ENCODE measurements at places on chromosomes 2 and 18. TPM values are rescaled to one million over a fixed set of nuclear protein-coding genes. Genes with fewer than 3 reads are reported as not detected.

C2orf15 gene
- total RNA-seq = 2.8 TPM

DNA sequence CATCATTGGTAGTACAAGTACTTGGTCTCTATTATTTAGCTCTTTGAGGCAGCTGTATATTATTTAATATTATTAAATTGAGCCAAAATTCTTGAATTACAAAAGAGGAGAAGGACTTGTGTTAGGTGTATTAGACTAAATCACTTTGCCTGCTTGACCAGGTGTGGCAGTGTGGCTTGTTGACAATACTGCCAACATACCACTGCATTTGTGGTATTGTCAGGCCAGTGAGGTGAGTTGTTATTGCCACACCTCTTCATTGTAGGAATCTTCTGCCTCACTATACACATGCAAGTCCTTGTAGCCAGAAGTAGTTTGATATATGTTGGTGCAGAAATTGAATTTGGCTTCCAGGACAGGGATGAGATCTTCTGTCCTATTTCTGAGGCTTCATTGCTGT, 40.5 kb downstream of the CYP20A1 start:
- no peak for DNase-seq

SERPINB4 gene
- not detected for total RNA-seq

DNA sequence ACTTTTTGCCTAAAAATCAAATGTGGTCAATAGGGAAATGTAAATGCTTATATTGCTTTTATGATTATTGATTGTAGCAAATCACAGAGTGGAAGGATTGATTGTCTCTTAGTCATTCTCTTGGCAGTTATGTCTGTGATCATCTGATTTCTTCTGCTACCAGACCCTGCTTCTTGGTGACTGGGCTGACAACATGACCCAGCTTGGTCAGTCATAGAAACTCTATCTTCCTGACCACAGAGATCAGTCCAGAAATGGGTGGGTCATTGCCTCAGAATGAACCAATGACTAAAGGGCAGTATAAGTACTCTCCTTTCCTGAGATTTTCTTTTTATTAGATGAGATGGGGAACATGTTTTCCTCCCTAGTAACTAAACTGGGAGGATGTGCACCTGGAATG, 87.6 kb downstream of the MAIP1 start:
- no peak for DNase-seq

- no peak for DNase-seq
These were observed 6.6 kb downstream of the HPCAL1 start for GRCh38 chr2:10309286-10309685.

GRCh38 chr2:33839791-33840190, 240.7 kb upstream of the FAM98A start:
- DNase-seq = no peak

SERPINB11 gene
- not detected for total RNA-seq

GRCh38 chr2:1910021-1910420, 165.7 kb upstream of the PXDN start:
- DNase-seq = no peak

GRCh38 chr2:239302808-239303557, 97.8 kb downstream of the HDAC4 start:
- no peak for DNase-seq

FEV gene
- total RNA-seq = not detected

DNA sequence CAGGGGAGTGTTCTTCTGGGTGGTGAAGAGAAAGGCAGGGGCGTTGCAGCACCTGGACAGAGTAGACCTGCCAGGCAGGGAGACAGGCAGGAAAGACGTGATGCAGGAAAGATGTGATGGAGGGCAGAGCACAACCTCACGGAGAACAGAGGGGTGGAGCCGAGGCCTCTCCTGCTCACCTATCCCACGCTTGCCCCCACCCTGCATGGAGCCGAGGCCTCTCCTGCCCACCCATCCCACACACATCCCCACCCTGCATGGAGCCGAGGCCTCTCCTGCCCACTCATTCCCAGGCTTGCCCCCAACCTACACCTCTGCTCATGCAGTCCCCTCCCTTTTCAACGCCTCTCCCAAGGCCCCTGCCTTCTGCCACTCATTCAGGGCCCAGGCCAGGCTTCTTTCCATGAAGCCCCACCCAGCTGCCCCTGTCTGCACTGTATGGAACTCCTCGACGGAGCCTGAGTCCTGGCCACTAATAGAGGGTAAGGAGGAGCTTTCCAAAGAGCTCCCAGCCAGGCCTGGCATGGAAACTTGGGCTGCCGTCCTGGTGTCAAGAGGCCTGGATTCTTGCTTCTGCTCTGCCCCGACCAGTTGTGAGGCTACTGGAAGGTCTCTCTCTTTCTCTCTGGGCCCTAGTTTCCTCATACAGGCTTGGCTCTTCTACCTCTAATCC, 32.0 kb upstream of the LOXHD1 start:
- no peak for DNase-seq

DNA sequence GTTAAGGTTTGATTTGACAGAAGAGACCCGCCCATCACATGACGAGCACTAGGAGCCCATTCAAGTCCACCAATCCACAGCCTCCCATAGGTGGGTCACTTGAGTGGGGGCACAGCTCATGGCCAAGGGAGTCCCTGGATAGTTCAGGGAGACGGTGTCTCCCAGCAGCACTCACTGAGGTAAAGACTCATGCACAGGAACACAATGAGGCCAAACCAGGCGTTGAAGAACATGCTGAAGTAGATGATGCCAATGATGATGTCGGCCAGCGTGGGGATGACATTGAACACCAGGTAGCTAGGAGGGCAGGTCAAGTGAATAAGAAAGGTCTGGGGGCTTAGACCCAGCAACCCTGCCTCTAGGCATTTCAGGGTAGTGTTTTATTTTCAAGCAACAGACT, 4.0 kb downstream of the ABCB6 start:
- DNase-seq = no peak

DNA sequence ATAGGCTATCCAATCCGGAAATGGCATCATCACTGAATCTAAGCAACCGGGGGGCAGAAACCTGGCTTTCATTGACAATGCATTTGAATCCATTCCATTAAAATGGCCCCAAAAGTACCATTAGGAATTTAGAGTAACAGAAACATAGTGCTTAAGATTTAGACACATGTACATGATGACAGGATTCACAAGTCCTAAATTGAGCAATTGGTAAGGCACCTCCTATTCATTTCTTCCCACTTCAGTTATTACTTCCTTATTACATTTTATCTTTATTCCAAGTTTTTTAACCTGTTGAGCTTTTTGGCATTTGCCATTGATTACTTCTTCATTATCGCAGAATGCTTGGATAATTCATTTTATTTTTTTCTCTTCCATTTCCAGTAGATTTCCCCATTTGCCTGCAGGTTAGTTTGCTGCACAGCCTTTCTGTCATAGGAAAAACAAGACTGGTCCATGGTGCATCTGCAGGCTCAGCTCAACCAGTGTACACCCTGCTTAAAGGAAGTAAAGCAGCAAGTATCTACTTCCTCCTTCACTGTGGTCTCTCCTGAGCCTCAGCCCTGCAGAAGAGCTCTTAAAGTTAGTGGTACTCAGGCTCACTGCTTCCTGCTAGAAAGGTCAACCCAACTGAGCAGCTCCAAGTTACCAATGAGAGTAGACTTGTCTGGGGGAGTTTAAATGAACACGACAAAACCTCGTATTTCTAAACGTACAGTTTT, 89.2 kb downstream of the DOCK10 start:
- DNase-seq = peak; percentile 34

OXER1 gene
- not detected for total RNA-seq

MATN3 gene
- total RNA-seq = not detected

DNA sequence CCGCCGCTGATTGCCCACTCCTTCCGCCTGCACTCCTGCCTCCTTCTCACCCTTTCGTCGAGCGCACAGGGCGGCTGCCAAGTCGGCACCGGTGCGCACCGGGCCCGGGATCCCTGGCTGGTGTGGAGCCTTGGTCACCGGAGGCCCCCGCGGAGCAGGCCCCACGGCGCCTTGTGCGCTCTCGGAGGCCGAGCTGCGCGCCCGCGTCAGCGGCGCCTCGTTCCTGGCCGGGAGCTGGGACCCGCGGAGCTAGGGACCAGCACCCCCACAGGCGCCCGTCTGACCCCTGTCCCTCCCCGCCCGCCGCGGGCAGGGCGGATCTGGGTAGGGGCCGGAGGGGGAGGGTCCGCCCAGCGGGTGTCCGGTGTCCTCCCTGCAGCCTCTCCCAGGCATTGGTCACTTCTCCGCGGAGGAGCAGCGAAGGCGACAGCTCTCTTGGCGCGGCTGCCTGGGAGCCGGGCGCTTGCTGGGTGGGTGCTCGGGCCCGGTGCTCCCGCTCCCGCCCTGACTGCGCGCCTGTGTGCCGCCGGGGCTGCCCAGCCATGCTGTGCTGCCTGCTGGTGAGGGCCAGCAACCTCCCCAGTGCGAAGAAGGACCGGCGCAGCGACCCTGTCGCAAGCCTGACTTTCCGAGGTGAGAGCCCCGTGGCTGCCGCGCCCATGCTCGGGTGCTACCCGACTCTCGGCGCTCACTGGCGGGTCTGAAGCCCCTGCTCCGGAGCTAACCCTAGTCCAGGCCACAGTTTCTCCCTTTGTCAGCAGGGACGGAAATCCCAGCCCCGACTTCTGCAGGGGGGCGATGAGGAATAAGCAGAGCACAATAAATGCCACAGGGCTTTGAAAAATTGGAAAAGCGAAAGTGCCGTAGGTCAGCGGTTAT, 13.2 kb downstream of the DYSF start:
- DNase-seq = no peak

GRCh38 chr18:10271481-10271880, 183.0 kb upstream of the APCDD1 start:
- no peak for DNase-seq

GDF7 gene
- 0.05 TPM for total RNA-seq

KLF7 gene
- 90.1 TPM for total RNA-seq

DNA sequence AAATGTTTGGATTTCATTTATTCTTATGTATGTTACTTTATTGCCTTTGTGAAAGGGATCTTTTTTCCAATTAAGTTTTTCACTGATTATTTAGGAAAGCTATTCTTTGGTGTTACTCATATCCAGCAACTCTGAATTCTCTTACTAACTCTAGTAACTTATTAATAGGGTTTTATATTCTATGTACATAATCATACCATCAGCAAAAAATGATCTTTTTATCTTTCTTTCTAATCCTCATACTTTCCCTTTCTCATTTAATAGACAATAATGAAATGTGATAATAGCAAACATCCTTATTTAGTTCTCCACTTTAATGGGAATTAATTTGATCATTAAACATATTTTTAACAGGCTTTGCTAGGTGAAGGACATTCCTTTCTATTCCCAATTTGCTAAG, 12.3 kb upstream of the CDKL4 start:
- DNase-seq = no peak

DNA sequence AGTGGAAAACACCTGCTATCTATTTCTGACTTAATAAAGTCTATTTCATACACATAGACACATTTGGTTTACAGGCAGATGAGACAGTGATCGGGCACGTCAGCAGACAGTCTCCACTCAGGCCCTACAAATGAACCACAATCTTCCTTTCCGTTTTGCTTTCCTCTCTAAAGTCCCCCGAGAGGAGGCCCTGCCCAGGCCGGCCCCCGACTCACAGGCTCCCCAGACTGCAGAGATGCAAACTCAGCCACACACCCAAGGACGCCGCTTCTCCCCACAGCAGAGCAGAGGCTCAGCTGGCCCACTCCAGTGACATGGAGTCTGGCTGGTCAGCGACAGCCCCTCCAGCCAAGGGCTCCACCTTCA, 9.3 kb upstream of the MTERF4 start:
- DNase-seq = no peak

DNA sequence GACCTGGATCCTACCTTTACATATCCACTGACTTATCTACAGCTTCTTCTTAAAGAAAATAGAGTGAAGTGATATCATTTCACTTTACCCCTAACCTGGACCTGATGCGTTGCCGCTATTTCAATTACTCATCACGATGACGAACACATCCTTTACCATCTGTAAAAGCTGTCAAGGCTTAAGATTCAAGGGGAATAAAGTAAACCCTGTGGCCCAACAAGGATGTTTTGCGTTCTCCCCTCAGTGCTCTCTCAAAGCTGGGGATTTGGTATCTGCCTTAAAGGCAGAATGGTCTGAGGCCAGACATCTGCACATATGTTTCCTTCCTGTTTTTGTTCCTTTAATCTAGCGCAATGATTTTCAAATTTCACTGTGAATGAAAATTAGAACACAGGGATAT, 100.1 kb upstream of the KLF7 start:
- no peak for DNase-seq

- DNase-seq = no peak
These were observed 16.7 kb upstream of the ADGRF3 start for GRCh38 chr2:26363323-26363722.

DNA sequence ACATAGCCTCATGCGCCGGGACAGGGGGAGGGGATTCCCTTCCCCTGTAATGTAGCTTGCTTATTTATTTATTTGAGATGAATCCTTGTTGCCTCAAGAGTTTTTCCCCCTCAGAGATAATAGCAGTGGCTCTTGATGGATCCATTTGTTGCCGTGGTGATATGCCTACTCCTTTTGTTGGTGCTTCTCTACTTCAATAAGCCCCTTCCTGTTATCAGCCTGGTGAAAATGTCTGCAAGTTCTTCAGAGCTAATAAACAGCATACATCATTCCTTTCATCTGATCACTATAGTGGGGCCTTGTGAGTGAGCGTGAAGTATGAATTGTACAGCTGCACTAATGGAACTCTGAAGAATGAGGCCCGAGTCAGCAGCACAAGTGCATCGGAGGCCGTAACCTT, 19.4 kb downstream of the FZD5 start:
- DNase-seq = no peak

COLEC12 gene
- total RNA-seq = not detected

All from CD4-positive, alpha-beta T cell (primary cell).